ENCODE measurements at places on chromosomes 2 and 18.

- DNase-seq, result no peak
Measured at GRCh38 chr2:95381212-95382191, 21.0 kb upstream of the FAHD2A start.

- DNase-seq, result no peak
Measured at GRCh38 chr2:235149240-235149659, 197.4 kb downstream of the SH3BP4 start.

GRCh38 chr2:180607514-180608049 is 372.8 kb upstream of the UBE2E3 start:
- no peak for DNase-seq

GRCh38 chr18:58015065-58015780 is 28.8 kb upstream of the NEDD4L start:
- DNase-seq, result no peak

DNA sequence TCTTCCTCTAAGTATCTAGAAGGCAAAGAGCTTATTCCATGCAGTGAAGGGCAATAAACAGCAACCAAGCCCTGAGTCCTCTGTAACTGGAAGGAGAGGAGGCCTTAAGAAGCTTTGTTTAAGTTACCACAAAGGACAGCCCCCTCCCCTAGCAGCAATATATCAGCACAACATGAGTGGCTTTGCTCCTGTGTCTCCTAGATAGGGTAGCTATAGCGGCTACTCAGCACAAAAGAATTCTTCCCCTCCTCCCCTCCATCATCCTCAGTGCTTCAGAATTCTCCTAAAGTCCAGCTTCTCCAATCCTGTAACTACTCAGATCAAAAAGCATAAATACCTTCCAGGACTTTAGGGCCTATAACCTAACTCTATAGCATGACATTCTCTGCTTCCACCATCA is 16.5 kb downstream of the SUMO1 start:
- DNase-seq, result no peak

GRCh38 chr2:12665334-12665733 is 51.4 kb upstream of the TRIB2 start:
- DNase-seq, result peak; percentile 29

- no peak for DNase-seq
Measured at GRCh38 chr2:226836548-226836885, 663 bp downstream of the RHBDD1 start.

GRCh38 chr2:73257021-73257420 is 22.9 kb downstream of the CCT7 start:
- DNase-seq, result no peak

DNA sequence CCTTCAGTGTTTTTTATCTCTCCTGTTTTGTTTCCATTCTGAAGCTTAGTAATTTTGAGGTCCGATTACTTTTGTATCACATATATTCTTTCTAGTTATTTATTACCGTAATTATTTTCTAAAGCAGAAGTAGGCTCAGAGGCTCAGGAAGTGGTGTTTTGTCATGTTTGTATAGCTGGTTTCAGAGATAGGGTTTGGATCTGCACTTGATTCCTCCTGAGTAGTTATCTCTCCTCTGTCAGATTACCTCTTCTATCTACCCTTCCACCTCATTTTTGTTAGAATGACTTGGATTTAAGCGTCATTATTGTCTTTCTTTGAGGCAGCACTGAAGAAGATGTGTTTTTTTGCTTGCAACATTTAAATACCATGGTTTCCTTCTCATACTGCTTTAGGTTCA is 95.4 kb downstream of the MTA3 start:
- DNase-seq, result no peak

- no peak for DNase-seq
Measured at GRCh38 chr2:241777170-241777685, 606 bp downstream of the GAL3ST2 start.

- DNase-seq, result no peak
Measured at GRCh38 chr2:76009484-76009883, 298.8 kb upstream of the GCFC2 start.

DNA sequence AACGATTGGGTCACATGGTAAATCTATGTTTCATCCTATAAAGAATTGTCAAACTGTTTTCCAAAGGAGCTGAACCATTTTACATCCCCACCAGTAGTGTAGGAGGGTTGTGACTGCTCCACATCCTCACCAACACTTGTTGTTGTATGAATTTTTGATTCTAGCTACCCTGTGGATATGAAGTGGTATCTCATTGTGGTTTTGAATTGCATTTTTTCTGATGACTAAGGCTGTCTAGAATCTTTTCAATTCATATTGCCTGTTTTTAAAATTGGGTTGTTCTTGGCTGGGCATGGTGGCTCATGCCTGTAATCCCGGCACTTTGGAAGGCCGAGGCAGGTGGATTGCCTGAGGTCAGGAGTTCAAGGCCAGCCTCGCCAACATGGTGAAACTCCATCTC is 44.5 kb downstream of the TXNL1 start:
- DNase-seq, result no peak

- no peak for DNase-seq
Measured at GRCh38 chr18:56756966-56757365, 105.8 kb downstream of the WDR7 start.

DNA sequence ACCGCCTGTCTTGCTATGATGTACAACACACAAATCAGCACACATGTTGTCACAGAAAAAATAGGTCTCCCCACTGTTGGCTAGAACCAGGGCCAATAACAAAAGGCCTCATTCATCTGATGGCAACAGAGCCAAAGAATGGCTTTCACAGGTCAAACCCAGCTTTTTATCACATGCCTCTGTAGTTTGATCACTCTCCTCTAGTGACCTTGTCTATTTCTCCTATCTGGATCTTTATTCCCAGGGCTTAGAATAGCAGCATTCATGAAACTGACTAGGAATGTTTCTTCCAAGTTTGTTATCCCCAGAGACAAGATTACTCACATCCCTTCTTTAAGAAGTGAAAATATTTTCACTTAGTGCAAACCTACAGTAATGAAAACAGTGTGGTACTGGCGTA is 285.8 kb upstream of the GYPC start:
- no peak for DNase-seq

DNA sequence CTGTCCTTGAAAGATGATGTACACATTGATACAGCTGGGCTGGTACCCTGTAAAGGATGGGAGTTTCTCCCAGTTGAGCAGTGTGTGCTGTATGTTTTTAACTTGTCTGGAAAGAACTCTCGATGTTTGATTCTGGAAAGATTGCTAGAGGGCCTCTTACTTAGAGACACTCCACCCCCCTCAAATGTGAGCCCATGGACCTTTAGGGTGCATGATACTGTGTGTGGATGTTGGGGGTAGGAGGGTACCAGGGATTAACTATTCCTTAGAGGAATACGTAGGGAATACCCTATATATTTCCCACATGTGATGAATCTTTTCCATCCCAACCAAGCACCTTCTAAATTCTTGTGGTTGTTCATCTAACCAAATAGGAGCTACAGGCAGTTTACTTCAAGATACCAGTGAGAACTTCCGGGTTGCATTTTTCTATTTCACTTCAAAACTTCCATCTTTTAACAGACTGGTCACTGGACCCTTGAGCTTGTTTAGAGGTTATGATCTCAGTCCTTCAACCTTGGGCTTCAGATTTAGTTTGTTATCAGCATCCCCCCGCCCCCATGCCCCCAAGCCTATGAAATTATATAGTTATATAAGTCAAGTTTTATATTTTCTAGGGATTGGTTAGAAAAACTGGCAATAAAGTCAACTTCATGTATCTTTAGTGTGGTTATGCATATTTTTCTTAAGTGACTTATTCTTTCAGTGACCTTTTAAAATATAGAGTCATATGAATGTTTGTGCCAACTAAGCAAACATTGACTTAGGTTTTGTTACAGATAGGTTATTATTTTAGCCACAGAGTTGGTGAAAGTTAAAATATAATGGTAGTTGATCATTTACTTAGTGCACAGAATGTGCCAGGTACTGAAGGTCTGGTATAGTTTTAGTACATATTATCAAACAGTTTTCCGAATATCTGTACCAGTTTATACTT is 18.2 kb downstream of the AFTPH start:
- peak; percentile 20 for DNase-seq

GRCh38 chr2:73112026-73112912 is 479 bp downstream of the RAB11FIP5 start:
- peak; percentile 43 for DNase-seq

GRCh38 chr18:9482790-9483189 is 7.5 kb downstream of the RALBP1 start:
- DNase-seq, result no peak

- DNase-seq, result no peak
Measured at GRCh38 chr2:183740241-183740640, 616.0 kb downstream of the NUP35 start.

GRCh38 chr18:23415515-23415914 is 37.6 kb upstream of the RIOK3 start:
- no peak for DNase-seq

DNA sequence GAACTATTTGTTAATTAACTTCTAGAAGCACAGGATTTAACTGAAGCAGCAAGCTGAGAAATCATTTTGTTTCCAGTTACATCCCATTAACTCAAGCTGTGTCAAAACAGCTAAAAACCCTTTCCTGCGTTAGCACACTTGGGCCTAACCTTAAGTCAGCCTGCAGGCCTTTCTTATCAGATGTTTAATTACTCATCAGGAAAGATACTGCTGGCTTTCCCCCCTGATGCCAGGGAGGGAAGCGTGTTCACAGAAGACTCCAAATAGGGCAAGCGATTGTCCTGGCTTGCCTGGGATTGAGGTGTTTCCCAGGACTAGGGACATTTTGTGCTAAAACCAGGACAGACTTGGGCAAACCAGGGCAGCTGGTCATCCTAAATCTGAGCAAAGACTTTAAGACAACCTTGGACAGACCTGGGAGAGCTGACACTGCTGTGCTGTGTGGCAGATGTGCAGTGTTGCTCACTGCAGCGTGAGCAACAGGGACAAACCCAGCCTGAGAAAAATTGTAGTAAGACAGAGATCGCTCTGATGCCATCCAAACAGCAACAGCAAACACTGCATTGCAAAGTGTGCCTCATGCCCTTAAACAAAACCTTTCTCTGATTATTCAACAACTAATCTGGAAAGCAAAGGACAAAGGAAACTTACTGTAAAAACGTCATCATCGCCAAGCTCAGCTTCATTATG is 100.9 kb downstream of the SPRED2 start:
- no peak for DNase-seq

- DNase-seq, result no peak
Measured at GRCh38 chr2:66437691-66438497, 3.0 kb downstream of the MEIS1 start.

- peak; percentile 94 for DNase-seq
Measured at GRCh38 chr2:212940816-212941215, 210.6 kb downstream of the IKZF2 start.

DNA sequence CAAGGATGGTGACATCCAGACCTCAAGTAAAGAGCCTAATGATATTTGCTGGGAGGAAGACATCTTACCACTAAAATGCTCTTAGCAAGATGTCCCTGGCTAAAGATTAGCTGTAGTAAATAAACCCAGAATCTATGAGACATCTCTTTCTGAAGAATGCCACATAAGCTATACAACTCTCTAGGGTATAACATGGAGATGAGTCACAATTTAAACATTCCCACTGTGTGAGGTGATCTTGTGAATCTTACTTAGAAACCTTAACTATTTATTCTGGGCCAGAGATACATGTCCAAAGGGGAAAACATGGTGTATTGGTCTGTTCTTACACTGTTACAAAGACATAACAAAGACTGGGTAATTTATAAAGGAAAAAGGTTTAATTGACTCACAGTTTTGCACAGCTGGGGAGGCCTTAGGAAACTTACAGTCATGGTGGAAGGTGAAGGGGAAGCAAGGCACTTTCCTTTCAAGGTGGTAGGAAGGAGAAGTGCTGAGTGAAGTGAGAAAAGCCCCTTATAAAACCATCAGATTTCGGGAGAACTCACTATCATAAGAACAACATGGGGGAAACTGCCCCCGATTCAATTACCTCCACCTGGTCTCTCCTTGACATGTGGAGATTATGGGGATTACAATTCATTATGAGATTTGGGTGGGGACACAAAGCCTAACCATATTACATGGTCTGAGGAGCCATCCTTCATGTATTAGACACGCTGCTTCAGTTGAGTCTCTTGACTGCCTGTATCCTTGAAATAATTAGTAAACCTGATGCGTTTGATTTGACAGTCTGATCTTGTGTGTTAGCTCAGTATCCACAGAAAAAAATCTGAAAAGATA is 17.1 kb downstream of the KRCC1 start:
- DNase-seq, result peak; percentile 26

GRCh38 chr18:48949606-48950535 is 894 bp downstream of the SMAD7 start:
- DNase-seq, result peak; percentile 68

DNA sequence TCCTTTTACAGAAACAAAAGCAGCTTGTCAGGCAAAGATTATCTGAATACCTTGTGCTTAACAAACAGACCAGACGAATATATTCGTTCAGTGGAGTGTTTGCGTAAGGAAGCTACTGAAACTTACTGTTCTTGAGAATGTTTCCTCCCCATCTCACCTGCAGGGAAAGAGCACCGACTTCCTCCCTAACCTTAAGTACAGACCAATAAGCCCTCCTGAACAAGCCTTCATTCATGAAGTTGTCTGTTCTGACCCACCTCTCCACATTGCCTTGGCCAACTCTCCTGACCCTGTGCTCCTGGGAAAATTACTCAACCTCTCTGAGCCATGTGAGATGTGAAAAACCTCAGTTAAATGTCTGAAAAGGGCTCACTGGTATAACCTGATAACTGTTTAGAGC is 35.2 kb downstream of the STK39 start:
- peak; percentile 78 for DNase-seq

DNA sequence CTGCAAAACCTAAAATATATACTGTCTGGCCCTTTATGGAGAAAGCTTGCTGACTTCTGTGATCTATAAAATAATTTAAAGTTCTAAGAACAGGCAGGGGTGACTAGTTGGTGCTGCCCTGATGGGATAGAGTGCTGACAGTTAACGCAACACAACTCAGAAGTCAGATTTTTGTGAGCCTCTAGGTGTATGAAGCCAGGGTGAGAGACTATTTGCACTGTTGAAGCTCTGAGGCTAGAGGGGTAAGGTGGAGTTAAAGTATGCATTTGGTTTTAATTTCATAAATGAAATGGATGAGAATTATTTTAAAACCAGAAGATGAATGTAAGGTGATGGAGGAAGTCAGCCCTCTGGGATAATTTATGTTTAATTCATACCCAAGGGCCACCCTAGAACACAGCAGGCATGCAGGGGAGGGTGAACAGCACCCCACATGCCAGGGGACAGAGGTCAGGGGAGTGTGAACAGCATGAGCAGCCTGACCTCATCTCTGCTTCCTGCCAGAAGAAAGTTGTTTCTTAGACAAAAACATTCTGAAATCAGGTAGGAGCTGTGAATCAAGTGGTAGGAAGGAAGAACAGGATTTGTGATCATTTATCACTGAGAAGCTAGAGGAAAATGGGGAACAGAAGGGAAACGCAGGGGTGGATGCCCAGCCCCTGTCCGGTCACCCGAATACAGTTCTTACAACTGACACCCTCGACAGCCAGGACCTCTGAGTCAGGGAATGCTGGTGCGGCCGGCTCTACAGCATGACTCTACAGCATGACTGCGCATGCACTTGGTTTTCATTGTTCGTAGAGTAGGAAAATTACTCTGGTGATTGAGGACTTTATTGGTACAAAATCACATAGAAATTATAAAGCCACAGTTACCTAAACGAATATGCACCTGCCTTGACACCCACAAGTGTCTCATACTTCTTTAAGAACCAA is 93.1 kb downstream of the MBP start:
- DNase-seq, result no peak
